ENCODE measurements at places on chromosomes 6 and 20.

GRCh38 chr6:41488433-41489119 is 57.6 kb upstream of the FOXP4 start:
- no peak for DNase-seq

DNA sequence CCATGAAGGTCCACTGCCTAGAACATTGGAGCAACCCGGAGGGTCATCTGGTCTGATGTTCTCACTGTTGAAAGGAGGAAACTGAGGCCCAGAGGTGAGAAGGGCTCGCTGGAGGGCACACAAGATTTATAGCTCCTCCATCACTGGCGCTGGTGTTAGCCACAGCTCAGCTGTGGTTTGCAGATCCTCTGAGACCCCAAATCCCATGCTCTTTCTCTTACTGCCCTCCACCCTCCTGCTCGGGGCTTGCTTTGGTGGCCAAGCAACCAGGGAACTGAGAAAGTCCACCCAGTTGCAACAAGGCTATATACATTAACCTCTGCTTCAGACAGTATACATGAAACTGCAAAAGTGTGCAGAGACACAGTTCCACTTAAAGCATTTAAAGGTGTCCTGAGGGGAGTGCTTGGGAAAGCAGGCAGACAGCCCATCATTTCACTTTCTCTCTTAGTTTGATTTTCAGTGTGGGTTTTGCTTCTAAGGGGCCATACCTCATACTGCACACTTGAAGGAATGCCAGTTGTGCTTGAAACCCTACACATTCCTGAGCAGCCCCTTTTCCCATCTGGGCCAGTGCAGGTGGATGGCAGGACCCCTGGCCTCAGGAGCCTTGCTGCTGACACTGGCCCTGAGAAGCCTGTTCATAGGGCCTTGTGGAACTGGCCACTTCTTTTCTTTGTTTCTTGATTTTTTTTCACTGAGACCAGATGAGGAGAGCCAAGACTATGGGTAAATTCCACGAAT is 347.6 kb downstream of the CDC5L start:
- DNase-seq, result no peak

- no peak for DNase-seq
Observed at GRCh38 chr6:134596191-134596590, 278.3 kb upstream of the SGK1 start.

DNA sequence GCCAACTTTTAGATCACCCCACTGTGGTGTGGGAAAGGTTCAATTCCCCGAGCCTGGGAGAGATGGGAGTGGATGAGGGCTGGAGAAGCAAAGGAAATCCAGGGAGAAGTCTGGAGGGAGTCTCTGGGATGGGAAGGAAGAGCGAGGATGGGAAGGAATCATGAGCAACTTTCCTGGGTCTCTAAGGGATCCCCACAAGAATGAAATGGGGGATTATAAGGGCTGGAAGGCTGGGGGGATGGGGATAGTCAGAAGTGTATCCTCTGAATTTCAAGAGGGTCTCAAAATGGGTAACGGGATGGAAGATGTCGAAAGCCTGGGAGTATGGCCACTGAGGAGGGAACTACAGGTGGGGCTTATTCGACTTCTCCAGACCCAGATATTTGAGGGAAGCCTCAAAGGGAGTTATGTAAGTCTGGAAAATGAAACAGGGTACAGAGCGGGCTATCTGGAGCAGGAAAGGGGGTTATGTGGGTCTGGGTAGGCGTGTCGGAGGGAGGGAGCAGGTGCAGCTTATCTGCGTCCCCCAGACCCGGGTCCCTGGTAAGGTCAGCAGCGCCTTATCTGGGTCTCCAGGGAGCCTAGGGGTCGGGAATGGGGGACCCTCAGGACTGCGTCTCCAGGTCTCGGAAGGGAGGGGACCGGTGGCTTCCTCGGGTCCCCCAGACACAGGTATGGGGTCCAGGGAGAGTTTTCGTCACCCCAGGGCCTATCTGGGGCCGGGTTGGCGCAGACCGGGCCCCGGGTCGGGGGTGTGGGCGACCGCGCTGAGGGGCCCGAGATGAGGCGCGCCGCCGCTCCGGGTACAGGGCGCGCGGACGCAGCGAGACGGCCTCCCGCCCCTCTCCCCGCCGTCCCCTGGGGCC is 550 bp downstream of the PLAGL2 start:
- peak; percentile 38 for DNase-seq

DNA sequence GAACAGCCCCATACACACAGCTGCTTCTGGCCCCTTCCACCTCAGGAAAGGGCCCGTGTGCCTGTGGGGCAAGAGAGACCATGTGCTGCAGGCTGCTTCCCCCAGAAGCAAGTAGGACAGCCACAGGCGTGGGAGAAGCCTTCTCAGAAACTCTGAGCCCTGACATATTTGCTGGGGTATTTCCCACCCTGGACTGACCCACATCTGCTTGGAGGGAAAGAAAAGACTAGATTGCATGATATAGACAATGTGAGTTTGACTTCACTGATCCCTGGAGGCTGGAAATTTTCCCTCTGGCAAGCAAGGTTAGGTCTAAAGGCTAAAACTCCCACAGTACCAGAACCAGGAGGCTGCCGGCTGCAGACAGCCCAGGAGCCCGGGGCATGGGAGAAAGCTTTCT is 213.3 kb upstream of the SSTR4 start:
- no peak for DNase-seq

DNA sequence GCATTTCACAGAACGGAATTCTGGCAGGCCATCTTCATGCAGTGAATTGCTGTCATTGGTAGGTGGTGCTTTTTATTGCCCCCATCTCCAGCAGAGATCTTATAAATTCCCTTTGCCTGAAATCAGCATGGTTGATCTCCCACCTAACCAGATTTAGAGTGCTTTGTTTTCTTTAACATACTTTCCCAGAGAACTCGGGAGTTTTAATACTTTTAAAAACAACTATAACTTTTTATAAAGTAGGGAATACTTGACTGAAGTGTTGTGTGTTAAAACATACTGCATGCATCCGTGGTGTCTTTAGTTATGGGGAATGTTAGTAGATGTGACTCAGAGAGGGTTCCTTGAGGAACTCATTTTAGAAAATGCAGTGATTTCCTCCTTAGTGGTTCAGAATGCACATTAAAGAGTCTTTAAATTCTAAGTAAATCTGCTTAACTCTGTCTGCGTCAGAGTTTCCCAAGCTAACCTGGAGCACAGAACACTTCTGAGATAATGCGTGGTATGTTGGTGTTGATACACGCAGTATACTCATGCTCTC is 54.9 kb downstream of the AKAP12 start:
- DNase-seq, result no peak

GRCh38 chr6:79170959-79171358 is 63.5 kb downstream of the HMGN3 start:
- DNase-seq, result no peak

- no peak for DNase-seq
Observed at GRCh38 chr6:46985943-46986342, 56.2 kb downstream of the ADGRF1 start.

DNA sequence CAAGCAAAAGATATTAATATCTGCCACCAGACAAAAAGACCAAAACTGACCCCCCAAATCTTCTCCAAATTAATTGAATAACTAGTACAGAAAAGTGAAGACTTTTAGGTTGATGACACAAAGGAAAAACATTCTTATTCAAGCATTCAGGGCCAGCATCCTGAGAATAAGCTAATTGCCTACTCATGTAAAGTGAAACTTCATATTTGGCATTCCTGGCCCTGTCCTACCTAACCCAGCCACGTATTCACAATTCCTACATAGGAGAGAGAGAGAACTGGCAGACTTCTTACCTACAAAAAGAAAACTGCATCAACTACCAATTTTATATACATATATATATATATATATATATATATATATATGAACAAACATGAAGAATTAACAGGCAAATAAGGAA is 4.9 kb upstream of the ASCC3 start:
- DNase-seq, result no peak

DNA sequence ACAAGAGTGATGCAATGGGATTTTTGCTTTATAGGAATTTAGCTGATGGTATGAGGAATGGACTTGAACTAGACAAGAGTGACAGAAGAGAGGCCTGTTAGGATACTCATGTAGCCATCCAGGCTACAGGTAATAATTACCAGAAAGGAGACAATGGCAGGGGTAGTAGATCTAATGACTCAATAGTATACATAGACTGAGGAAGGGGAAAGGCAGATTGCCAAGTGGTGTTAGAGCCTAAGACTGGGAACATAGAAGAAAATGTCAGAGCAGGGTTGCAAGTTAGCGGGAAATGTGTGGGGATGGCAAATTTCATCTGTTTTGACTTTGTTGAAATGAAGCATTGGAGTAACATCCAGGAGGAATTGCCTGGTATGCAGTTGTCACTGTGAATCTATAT is 295.6 kb downstream of the UTRN start:
- no peak for DNase-seq

All from stimulated activated CD4-positive, alpha-beta T cell treated with anti-CD3 and anti-CD28 coated beads, Interleukin-4, amount 100 ng/mL, for 1 hour (primary cell).